Renal cortical epithelial cell (primary cell): ENCODE measurements at places on chromosomes 13 and 19. TPM values are rescaled to one million over a fixed set of nuclear protein-coding genes. Genes with fewer than 3 reads are reported as not detected.

EPN1 gene
- 42.4 and 248 TPM in 2 replicates for total RNA-seq

TEX29 gene
- not detected in 2 replicates for total RNA-seq

PEG3 gene
- total RNA-seq = 1.0 and 3.5 TPM in 2 replicates

CCDC194 gene
- 0.20 TPM in 1 of 2 replicates, not detected in the other for total RNA-seq

CFAP97D2 gene
- total RNA-seq = not detected in 2 replicates

NCAN gene
- total RNA-seq = not detected in 2 replicates

CLN5 gene
- 43.4 and 62.4 TPM in 2 replicates for total RNA-seq

ZNF541 gene
- total RNA-seq = not detected in 2 replicates

SMIM44 gene
- total RNA-seq = 2.1 TPM in 1 of 2 replicates, not detected in the other

KANK3 gene
- total RNA-seq = 0.45 and 1.0 TPM in 2 replicates
